SJSA1 (cell line): ENCODE measurements at places on chromosomes 6 and 20. TPM values are rescaled to one million over a fixed set of nuclear protein-coding genes. Genes with fewer than 3 reads are reported as not detected.

GRCh38 chr6:51289041-51289440 lies 470.4 kb downstream of the TFAP2B start:
- no peaks in the 10 kb centered on the region for H3K36me3 ChIP-seq
- H3K4me1 ChIP-seq = peaks cover 20% of the 10 kb centered on the region
- H3K27me3 ChIP-seq = no peaks in the 10 kb centered on the region
- H3K4me3 ChIP-seq = no peak overlapping the region

MAK gene
- not detected in 2 replicates for total RNA-seq

DNA sequence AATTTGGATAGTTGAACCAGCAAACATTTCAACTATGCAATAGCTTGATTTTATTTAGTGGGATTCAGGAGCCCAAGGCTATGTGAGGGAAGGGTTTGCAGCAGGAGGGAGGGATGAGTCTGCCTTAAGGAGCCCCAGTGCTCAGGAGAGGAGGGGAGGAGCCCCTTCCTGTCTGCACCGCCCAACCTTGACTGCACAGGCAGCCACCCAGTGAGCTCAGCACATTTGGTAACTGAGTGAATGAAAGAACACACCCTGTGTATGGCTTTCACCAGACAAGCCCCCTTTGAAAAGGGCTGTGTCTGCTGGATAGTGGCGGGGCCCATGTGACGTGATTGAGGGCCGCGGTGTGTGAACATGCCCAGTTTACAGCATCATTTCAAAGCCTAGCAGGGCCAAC lies 17.0 kb downstream of the DACT2 start:
- H3K27me3 ChIP-seq = no peaks in the 10 kb centered on the region
- H3K36me3 ChIP-seq = no peaks in the 10 kb centered on the region
- DNase-seq = no peak
- no peak overlapping the region for H3K27ac ChIP-seq

GRCh38 chr20:635893-636338 lies 17.1 kb downstream of the SRXN1 start:
- H3K36me3 ChIP-seq = no peaks in the 10 kb centered on the region
- no peak for DNase-seq
- no peak overlapping the region for H3K27ac ChIP-seq
- H3K4me3 ChIP-seq = no peak overlapping the region
- H3K4me1 ChIP-seq = no peaks in the 10 kb centered on the region

TREM1 gene
- not detected in 2 replicates for total RNA-seq
